ENCODE measurements at places on chromosomes 13 and 19.

DNA sequence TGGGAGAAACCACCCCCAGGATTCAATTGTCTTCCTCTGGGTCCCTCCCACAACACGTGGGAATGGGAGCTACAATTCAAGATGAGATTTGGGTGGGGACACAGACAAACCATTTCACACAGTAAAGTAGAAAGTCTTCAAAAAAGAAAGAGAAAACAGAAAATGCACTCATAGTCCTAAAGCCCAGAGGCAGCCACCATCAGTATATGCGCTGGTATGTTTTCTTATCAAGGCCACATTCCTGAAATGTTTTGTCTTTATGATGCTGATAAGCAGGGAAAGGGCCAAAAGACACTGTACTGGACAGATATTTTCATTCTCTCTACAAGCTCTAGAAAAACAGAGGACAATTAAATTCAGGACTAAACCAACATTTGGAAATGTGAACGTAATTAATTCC is 375.8 kb upstream of the TSHZ3 start:
- DNase-seq, result no peak

- no peak for DNase-seq
Measured at GRCh38 chr13:20301403-20302071, 69.4 kb upstream of the GJB6 start.

- DNase-seq, result no peak
Measured at GRCh38 chr13:108003626-108004025, 211.7 kb downstream of the LIG4 start.

DNA sequence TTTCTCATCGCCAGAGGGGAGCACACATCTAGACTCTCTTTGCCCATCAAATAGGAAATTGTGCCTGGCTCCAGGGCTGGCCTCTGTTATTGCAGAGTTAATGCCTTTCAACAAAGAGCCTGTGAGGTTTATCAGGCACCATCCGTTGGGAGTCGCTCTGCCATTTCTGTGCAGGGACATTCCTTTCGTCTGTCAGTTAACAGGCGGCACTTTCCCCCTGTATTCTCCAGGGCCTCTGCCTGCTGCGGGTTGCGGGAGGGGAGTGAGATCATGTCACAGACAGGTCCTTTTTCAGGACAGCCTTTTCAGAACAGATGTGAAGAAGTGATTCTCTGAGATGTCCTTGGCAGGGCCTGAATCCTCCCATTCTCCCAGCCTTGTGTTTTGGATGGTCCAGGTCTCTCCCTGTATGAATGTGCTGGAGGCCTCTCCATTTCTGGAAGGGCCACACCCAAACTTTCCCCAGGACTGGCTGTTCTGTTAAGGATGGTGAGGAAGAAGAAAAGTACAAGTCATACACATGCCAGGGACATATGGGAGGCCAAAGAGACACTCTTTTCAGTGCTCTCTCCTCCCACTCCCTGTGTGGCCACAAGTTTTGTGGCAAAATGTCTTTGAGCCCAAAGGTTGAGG is 14.9 kb downstream of the SERP2 start:
- DNase-seq, result no peak

GRCh38 chr19:37948362-37948761 is 41.4 kb downstream of the SIPA1L3 start:
- no peak for DNase-seq

- DNase-seq, result no peak
Measured at GRCh38 chr13:42478531-42479156, 95.3 kb upstream of the TNFSF11 start.

- no peak for DNase-seq
Measured at GRCh38 chr13:53144826-53145225, 116.2 kb downstream of the OLFM4 start.

DNA sequence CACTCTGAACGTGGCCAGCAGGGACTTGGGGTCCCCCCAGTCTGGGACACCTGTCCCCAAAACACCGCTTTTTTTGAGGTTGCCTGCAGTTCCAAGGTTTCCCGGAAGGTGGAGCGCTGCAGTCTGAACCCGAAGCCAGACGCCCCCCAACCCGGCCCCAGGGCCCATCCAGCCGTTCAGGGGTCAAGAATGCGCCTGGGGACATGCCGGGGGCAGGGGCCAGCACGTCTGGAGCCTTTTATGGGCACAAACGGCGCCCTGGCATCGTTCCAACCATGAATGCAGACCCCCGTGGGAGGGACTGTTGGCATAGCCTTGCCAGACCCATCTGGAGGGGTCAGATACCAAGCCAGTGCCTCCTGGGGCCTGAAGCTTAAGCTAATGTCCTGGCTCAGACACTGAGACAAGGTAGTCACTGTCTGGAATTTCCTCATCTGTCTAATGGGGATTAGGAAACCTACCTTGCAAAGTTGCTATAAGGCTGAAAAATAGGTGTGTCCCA is 6.9 kb downstream of the S1PR5 start:
- DNase-seq, result no peak

GRCh38 chr13:22090106-22090505 is 419.2 kb downstream of the FGF9 start:
- DNase-seq, result no peak
